ENCODE measurements at places on chromosomes 12 and 14.
A peak's percentile ranks its signal among the peaks of the same experiment; 100 is the strongest.

DNA sequence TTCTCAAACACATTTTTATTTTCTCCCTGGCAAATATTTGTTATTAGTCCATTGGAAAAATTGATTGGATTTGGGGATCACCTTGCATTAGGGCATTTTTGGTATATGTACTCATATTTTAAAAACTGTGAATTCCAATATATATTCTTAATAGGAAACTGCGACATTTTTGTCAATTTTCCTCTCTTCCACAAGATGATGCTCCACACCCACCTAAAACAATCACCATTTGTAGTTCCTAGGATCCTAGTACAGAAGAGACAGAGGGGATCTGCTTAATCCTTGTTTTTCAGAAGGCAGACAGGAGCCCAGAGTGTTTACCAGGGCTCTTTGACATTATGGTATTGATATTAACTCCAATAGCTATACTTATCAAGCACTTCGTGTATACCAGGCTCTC, 22.8 kb upstream of the OASL start:
- H3K4me1 ChIP-seq = peaks cover 8% of the 10 kb centered on the region
- no peaks in the 10 kb centered on the region for H3K27me3 ChIP-seq
- no peak overlapping the region for H3K27ac ChIP-seq
- DNase-seq = no peak
- no peaks in the 10 kb centered on the region for H3K36me3 ChIP-seq

DNA sequence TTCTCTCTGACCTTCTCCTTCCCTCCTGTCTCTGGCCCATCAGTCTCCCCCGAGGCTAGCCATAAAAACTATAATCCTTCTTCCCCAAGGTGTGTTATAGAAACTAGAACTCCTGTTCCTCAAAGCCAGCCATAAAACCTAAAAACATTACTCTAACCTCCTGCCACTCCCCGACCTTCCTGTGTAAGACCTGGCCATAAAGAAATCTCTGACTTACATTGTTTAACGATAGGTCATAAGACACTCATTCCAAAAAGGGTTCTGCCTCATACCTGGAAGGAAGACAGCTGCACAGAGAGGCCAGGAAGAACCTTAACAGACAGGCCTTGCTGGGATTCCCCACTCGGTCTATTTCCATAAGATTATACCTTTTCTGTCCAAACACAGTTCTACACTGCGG, 70.9 kb upstream of the EEA1 start:
- no peak overlapping the region for H3K4me3 ChIP-seq
- no peak overlapping the region for H3K27ac ChIP-seq
- no peaks in the 10 kb centered on the region for H3K27me3 ChIP-seq
- H3K36me3 ChIP-seq = no peaks in the 10 kb centered on the region

DNA sequence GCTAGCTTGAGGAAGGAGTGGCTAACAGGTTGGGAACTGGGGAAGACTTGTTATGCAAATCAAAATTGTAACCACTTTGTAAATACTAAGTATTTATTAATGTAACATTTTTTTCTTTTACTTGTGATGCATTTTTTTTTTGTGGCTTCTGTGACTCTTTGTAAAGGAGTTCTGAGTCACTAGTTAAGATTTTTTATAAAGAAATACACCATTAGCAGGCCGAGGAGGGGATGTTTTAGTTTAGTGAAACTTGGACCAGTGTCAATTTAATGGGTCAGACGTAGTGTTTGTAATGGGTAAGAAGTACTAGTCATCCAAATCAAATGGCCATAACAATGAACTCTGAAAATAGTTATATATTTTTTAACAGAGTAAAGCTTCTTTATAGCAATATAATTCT, 43.1 kb downstream of the AKAP6 start:
- no peak overlapping the region for H3K27ac ChIP-seq
- H3K4me3 ChIP-seq = no peak overlapping the region
- H3K27me3 ChIP-seq = no peaks in the 10 kb centered on the region
- peaks cover 2% of the 10 kb centered on the region for H3K4me1 ChIP-seq

DNA sequence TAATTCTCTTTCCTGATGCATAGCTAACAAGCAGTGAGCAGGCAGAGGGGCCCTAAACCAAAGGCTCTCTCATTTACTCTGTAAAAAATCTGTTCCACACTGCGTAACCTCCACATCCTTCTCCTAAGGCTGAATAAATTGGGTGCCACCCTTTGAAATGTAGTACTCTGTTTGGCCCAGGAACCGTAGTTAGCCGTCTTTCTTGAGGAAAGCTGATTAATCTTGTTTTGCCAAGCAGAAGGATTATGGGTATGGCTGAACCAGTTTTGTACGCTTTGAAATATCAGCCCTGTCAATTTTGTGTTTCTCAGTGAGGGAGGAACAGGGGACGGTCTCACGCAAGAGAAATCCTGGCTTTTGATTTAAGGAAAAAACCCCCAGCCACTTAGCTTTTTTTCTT, 19.7 kb downstream of the EML1 start:
- H3K27ac ChIP-seq = no peak overlapping the region
- DNase-seq = no peak
- H3K4me3 ChIP-seq = no peak overlapping the region

DNA sequence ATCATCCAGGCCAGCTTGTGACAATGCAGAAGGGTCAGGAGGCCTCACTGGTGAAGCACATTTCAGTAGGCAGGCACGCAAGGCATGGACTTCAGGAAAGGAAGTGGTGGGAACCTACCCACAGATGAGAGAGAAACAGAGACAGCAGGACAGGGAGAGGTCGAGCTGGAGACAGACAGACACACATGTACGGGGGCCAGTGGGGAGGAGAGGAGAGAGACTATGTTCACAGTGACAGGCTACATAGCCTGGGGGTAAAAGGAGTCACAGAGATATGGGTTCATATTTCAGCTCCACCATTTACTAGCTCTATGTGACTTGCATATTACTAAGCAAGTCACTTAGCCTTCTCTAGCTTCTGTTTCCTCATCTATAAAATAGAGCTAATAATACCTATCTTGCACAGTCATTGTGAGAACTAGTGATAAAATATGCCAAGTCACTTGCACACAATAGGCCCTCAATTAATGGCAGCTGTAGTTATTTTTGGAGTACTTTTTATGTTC, 91.1 kb upstream of the FUT8 start:
- H3K36me3 ChIP-seq = no peaks in the 10 kb centered on the region
- H3K27me3 ChIP-seq = no peaks in the 10 kb centered on the region
- no peak overlapping the region for H3K27ac ChIP-seq
- H3K4me1 ChIP-seq = no peaks in the 10 kb centered on the region

GRCh38 chr14:63715360-63715759, 12.5 kb downstream of the SGPP1 start:
- H3K27me3 ChIP-seq = no peaks in the 10 kb centered on the region
- no peak overlapping the region for H3K27ac ChIP-seq
- no peaks in the 10 kb centered on the region for H3K36me3 ChIP-seq

GRCh38 chr12:124829008-124829707, 34.5 kb downstream of the SCARB1 start:
- H3K4me3 ChIP-seq = no peak overlapping the region
- H3K4me1 ChIP-seq = peaks cover 6% of the 10 kb centered on the region
- no peaks in the 10 kb centered on the region for H3K36me3 ChIP-seq
- H3K27ac ChIP-seq = peak overlapping the region; percentile 81
- DNase-seq = no peak

GRCh38 chr14:33017016-33017415, 78.3 kb downstream of the NPAS3 start:
- DNase-seq = no peak
- no peaks in the 10 kb centered on the region for H3K4me1 ChIP-seq
- no peaks in the 10 kb centered on the region for H3K27me3 ChIP-seq
- no peak overlapping the region for H3K27ac ChIP-seq

- no peak overlapping the region for H3K4me3 ChIP-seq
- no peak overlapping the region for H3K27ac ChIP-seq
- H3K27me3 ChIP-seq = no peaks in the 10 kb centered on the region
- DNase-seq = no peak
- no peaks in the 10 kb centered on the region for H3K36me3 ChIP-seq
- H3K4me1 ChIP-seq = peaks cover 21% of the 10 kb centered on the region
Measured at GRCh38 chr12:51020448-51021182, 5.6 kb downstream of the SLC11A2 start.

GRCh38 chr12:79186506-79186905, 321.9 kb downstream of the SYT1 start:
- no peaks in the 10 kb centered on the region for H3K36me3 ChIP-seq
- H3K4me1 ChIP-seq = no peaks in the 10 kb centered on the region
- no peak for DNase-seq

DNA sequence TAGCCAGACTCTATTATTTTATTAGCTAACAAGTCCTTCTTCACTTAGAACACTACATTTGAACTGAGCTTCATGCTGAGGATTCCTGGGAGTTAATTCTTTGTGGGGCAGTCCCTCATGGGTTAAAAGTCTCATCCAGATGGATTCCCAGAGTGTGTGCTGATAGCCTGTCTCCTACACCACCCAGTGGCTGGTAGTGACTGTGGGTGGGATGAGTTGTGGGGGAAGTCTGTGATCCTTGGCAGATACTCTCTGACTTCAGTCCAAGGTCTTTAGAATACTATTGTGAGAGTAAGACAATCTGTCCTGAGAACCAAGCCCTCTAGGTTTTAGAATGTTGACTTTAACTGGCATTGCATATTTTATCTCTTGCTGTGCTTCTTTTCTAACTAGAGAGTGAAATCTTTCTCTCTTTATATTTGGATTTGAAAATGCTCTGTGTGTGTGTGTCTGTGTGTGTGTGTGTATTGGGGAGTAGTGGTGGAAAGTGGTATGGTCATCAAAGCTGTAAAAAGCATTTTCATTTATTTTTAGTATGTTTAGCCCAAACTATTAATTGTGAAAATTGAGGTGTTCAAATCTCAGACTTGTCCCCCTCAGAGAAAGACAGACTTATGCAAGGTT, 37.3 kb downstream of the AKAP6 start:
- DNase-seq = peak; percentile 18
- H3K27ac ChIP-seq = no peak overlapping the region
- H3K4me3 ChIP-seq = no peak overlapping the region
- peaks cover 18% of the 10 kb centered on the region for H3K4me1 ChIP-seq

- peaks cover 64% of the 10 kb centered on the region for H3K4me1 ChIP-seq
- no peak overlapping the region for H3K4me3 ChIP-seq
- peak; percentile 75 for DNase-seq
- no peaks in the 10 kb centered on the region for H3K27me3 ChIP-seq
- H3K36me3 ChIP-seq = peaks cover 19% of the 10 kb centered on the region
Measured at GRCh38 chr12:118055144-118055557, 5.8 kb downstream of the WSB2 start.

- H3K4me3 ChIP-seq = no peak overlapping the region
- peaks cover 15% of the 10 kb centered on the region for H3K4me1 ChIP-seq
- H3K36me3 ChIP-seq = no peaks in the 10 kb centered on the region
- no peaks in the 10 kb centered on the region for H3K27me3 ChIP-seq
- no peak for DNase-seq
- no peak overlapping the region for H3K27ac ChIP-seq
Measured at GRCh38 chr12:128825835-128826234, 2.1 kb upstream of the SLC15A4 start.

DNA sequence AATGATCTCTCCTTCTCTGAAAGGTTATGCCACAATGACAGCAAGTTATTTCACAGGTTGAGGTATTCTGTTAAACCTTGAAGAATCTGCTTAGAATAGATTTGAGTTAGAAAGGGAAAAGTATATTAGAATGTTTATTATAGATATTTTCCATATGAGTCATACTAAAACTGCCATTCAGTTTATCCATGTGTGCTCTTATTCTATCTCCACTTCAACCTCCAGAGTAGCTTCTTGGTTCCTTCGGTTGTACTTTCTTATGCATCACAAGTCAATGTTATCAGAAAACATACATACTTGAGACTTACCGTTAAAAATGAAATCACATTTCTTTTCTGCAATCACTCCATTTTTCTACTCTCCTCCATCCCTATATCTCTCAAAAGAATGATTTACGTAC, 197.7 kb downstream of the BCAT1 start:
- peaks cover 4% of the 10 kb centered on the region for H3K4me1 ChIP-seq
- H3K27ac ChIP-seq = no peak overlapping the region
- H3K27me3 ChIP-seq = no peaks in the 10 kb centered on the region
- no peak overlapping the region for H3K4me3 ChIP-seq

- H3K27ac ChIP-seq = no peak overlapping the region
- no peaks in the 10 kb centered on the region for H3K27me3 ChIP-seq
- no peak overlapping the region for H3K4me3 ChIP-seq
- H3K4me1 ChIP-seq = no peaks in the 10 kb centered on the region
- DNase-seq = no peak
Measured at GRCh38 chr12:49227713-49228112, 37.2 kb upstream of the TUBA1C start.

DNA sequence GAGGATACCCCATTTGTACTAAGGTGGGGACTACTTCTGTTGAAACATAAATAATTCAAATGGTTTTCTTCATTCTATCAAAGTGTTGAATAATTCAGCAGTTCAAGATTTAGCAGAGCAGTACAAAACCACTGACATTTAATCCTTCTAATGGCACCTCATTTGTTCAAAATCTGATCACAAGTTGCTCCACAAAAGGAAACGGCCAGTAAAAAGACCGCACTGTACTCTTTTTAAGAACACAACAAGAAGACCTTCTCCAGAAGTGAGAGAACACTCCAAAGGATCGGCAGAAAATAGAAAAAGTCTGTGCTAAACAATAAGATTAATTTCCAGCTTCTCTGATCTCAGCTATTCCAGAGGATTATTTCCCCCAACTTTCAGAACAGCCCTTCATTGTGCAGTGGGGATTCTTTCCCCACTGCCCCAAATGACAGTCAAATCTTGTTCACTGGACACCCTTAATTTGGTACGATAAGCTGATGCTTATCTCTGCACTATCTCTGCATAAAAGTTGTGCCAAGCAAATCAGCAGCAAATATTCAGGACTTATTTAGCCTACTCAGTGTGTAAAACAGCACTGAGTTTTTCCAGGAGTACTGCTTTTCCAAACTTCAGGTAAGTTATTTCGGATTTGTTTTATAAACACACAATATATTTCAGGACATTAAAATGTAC, 5.2 kb downstream of the MPHOSPH9 start:
- H3K27ac ChIP-seq = no peak overlapping the region
- H3K4me3 ChIP-seq = no peak overlapping the region
- no peaks in the 10 kb centered on the region for H3K36me3 ChIP-seq
- no peaks in the 10 kb centered on the region for H3K27me3 ChIP-seq
- peaks cover 4% of the 10 kb centered on the region for H3K4me1 ChIP-seq
- DNase-seq = no peak

All from thyroid gland (tissue), 4 donors.